ENCODE measurements at places on chromosomes 7 and 10. TPM values are rescaled to one million over a fixed set of nuclear protein-coding genes. Genes with fewer than 3 reads are reported as not detected.

Gene PLEKHS1
- total RNA-seq: 6.6 TPM

Gene NUDCD3
- 66.3 TPM for total RNA-seq

Gene LIPM
- not detected for total RNA-seq

Gene GPR26
- total RNA-seq: not detected

Gene UNC5B
- total RNA-seq: 19.4 TPM

Gene C10orf143
- 3.4 TPM for total RNA-seq

Gene SPDYE9
- not detected for total RNA-seq

Gene ATRNL1
- total RNA-seq: 9.0 TPM

Gene SUPV3L1
- total RNA-seq: 24.3 TPM

Gene PTPRZ1
- total RNA-seq: 0.12 TPM

Gene MKLN1
- total RNA-seq: 38.7 TPM

Gene FGL2
- 45.1 TPM for total RNA-seq

Gene OIT3
- total RNA-seq: 0.25 TPM

DNA sequence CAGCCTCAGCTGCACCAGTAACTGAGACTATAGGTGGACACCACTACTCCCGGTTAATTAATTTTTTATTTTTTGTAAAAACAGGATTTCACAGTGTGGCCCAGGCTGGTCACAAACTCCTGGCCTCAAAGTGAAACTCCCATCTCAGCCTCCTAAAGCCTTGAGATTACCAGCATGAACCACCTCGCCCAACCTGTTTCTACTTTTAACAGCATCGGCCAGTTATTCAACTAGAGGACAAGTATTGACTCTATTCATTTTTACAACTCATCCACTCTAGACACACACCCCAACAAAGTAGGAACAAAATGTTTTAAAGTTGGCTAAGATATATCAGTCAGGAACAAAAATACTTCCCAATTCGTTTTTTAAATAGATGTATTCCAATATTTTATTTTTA lies 334.8 kb downstream of the PARD3 start:
- peak; percentile 40 for DNase-seq

DNA sequence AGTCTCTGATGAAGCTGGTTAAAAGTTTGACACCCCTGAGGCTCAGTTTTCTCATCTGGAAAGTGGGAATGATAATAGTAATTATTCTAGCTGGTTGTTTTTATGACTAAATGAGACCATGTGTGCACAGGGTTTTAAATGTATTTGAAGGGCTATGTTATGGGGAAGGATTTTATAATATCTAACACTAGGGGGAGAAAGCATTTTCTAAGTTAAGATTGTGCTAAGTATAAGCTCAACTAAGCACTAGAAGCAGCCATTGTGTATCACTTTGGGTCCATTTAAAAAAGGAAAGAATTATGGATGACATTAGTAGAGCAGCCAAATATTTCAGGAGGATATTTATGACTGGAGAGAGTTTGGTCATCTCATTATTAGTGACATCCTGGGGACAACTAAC lies 49.5 kb upstream of the CREB5 start:
- no peak for DNase-seq

GRCh38 chr7:461453-462172 lies 58.0 kb downstream of the PDGFA start:
- no peak for DNase-seq

DNA sequence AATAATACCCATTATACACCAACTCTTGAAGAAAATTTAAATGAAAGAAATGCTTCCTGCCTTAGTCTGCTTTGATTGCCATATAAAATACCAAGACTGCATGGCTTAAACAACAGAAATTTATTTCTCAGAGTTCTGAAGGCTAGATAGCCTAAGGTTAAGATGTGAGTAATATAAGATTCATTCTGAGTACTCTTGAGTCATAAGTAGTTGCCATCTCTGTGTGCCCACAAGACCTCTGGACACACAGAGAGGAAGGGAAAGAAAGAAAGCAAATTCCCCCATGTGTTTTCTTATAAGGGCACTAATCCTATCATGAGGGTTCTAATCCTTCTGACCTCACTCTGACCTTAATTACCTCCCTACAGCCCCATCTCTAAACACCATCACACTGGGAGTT lies 201.2 kb downstream of the PTN start:
- no peak for DNase-seq

DNA sequence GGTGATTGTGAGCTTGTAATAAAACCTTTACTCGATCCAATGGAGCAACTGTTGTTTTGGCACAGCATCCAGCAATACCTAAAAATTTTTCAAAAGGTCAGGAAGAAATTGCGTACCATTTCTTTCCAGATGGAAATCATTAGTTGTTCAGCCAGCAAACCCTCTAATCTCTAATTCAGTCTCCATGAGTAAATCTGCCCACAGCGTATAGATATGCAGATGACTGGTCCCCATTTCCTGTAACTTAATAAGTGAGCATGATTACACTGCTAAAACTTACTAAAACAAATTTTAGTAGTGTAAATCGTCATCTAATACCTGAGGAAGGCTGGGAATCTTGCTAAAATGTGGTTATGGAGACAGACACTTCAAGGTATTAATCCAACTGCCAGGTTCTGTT lies 10.6 kb downstream of the SLC25A16 start:
- no peak for DNase-seq

- DNase-seq: no peak
Observed at GRCh38 chr10:26214004-26214403, 2.6 kb upstream of the GAD2 start.

DNA sequence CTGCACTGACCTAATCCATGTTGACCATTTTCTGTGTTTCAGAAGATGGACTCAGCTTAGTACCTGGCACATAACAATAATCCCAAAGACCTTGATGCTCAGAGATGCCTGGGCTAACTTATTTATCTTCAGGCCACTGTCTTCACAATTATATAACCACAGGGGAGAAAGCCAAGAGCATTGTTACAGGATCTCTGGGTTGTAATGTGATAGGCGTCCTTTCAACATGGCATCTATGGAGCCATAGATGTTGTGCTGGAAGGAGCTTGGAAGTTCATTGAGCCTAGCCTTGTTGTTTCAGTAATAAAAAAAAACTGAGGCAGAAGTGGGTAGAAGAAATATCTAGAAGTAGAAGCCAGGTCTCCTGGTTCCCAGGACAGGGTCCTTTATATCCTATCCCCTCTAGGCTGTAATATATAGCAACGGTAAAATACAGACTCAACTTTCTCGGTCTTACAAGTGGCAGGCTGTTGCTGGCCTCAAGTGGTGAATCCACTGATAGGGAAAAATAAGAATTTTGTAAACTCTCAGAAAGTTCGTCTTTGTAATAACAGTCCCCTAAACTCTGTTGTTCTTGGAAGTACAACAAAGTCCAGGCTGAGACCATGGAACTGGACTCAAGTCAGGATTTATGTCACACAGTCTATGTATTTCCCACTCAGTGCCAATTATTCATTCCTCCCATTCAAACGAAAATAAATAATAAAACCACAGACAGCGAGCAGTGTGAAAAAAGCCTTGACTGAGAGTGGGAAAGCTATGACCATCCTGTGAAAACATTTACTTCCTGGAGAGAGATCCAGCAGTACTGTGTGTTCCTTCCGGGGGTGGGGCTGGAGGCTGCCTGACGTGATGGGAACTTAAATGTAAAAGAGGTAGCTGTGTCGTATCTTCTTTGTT lies 277.6 kb downstream of the REEP3 start:
- DNase-seq: peak; percentile 39

- no peak for DNase-seq
Observed at GRCh38 chr7:14760730-14761478, 141.6 kb downstream of the DGKB start.

DNA sequence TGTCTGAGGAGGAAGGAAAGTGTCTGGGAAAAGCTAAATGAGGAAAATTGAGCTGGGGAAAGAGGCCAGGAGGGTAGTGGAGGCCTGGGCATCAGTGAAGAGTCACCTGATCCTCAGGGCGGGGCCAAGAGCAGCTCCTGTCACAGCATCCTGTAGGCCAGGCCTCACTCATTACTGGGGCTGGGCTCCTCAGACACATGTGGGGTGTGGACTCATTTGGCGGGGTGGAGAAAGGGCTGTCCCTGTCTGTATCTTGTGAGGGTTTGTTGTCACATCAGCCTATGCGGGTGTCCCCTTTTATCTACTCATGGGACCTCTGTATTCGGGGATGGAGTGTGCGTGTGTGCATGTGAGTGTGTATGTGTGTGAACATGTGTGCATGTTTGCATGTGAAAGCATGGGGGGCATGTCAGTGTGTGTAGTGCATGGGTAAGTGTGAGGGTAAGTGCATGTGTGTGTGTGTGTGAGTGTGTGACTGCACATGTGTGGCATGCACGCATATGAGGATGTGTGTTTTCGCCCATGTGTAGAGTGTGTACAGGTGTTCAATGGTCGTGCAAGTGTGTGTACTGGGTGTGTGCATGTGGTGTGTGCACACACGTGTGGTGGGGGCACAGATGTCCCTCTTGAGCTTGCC lies 67.8 kb downstream of the RAMP3 start:
- no peak for DNase-seq

DNA sequence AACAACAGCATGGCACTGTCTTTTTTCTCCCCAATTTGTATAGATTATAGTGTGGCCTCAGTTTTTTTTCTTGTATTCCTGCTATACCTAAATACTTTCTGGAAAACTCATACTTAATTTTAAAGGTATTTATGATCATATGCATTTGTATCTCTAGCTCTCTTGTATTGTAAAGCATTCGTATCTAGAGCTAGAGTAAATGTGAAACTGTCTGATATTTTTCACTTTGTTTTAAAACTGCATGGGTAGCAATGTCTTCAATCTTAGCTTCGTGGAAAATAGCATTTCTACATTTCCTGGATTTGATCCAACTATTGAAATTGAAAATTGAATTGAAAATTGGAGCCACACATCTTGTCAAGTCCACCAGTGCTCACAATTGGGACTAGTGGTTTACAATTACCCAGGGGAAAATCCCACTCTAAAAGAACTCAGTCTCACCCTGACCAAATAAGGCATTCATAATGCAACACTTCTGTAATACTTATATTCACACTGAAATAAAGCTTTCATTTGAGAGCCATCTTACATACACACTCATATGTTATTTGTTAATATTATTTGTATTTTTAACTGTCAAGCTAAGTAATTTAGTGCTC lies 51.3 kb upstream of the KLF6 start:
- no peak for DNase-seq

DNA sequence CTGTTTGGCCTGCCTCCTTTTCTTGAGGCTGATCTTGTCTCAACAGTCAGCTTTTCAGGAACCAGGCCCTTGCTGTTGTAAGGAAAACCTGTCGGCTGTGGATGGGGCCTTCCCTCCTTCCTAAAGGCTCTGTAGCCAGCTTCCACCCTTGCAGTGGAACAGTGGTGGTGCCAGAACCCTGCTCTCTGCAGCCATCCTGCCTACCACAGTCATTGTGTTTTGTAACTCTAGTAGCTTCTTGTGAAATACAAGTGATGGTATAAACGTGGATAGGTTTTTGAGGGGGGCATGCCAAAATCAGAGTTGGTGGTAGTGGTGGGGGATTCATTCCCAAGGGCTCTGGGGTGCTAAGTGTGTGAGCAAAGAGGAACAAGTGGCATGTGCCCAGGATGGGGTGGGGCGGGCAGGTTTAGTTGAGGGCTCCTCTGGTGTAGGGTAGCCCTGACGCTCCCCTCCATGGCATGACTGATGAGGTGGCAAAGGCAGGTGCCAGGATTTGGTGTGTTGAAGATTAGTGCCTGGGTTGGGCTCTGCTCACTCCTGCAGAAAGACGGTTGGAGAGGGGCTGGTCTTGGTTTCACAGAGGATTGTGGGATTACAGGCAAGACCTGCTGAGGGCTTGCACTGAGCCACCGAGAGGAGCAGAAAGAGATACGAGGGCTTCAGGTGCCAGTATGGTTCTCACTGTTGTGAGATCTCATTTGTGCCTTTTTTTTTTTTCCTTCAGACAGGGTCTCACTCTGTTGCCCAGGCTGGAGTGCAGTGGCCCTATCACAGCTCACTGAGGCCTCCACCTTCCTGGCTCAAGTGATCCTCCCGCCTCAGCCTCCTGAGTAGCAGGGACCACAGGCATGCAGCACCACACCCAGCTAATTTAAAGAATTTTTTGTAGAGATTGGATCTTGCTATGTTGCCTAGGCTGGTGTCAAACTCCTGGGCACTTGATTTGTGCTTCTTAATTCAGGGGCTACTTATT lies 7.4 kb downstream of the TSPAN14 start:
- no peak for DNase-seq

- DNase-seq: no peak
Observed at GRCh38 chr10:131391936-131392335, 80.4 kb upstream of the TCERG1L start.

GRCh38 chr7:73701357-73701995 lies 18.0 kb downstream of the STX1A start:
- peak; percentile 79 for DNase-seq

GRCh38 chr7:13072014-13072413 lies 384.6 kb downstream of the ARL4A start:
- DNase-seq: no peak

DNA sequence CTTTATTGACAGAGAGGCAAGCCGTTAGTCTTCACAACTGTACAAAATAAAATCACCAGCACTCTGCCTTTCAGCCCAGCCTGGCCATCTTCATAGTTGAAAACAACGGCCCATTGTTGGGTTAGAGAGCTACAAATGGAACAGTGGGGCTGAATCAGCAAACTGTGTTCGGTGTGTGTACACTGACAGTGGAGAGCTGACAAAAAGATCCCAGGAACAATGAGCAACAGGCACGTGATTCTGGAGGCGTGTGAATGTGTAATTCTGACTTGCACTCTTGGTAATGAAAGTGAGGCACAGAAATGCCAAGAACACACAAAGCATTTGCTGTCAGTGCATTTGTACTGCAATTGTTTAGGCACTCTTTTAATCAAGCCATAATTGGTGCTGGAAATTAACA lies 303.7 kb downstream of the WDR11 start:
- peak; percentile 44 for DNase-seq

DNA sequence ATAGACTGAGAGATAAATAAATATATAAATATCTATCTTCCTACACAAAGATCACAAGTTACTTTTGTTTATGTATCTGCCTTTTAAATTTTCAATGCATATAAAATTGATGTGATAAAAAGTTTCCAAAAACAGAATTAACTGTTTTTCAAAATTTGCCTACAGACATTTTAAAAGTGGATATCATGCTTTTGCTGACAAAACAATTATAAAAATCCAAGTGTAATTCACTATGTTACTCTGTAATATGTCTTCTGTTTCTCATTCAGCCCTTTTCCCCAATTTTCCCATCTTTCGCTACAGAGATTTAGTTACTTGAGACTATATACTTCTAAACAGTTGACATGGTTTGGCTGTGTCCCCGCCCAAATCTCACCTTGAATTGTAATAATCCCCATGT lies 37.7 kb downstream of the SLC25A13 start:
- no peak for DNase-seq

DNA sequence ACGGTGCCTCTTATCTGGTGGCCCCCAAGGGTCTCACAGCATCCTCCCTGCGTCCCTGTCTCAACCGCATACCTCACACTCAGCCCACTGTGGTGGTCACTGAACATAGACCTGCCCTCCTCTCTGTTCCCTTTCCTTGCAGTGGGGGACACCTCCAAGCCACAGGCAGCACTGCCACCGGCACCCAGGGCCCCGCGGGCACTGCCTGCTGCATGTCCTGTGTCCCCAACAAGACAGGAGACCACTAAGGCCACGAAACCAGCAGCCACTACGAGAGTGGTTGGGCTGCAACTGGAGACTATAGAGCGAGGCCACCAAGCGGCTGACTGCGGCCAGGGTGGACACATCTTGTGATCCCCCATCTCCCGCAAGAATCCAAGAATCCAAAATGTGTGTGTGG lies 15.3 kb downstream of the BRI3 start:
- no peak for DNase-seq

All from left colon (tissue), 2 donors.